Fibroblast of villous mesenchyme (primary cell): ENCODE measurements at places on chromosomes 3 and 15. TPM values are rescaled to one million over a fixed set of nuclear protein-coding genes. Genes with fewer than 3 reads are reported as not detected.

Gene THRB
- total RNA-seq = 5.2 and 13.4 TPM in 2 replicates

Gene BFSP2
- total RNA-seq = not detected in 2 replicates

Gene UBXN7
- total RNA-seq = 19.0 and 30.2 TPM in 2 replicates

Gene ZNF662
- total RNA-seq = 3.5 and 3.9 TPM in 2 replicates

Gene TPRA1
- total RNA-seq = 26.4 and 40.6 TPM in 2 replicates

Gene HYPK
- 6.4 and 6.9 TPM in 2 replicates for total RNA-seq

Gene ZBBX
- total RNA-seq = not detected in 2 replicates

Gene DAZL
- not detected in 2 replicates for total RNA-seq

Gene PGBD4
- total RNA-seq = 1.9 and 2.6 TPM in 2 replicates

Gene AHSG
- total RNA-seq = not detected in 2 replicates
